ENCODE measurements at places on chromosomes 6 and 20.
A peak's percentile ranks its signal among the peaks of the same experiment; 100 is the strongest.

- no peak for DNase-seq
Observed at GRCh38 chr20:57691699-57692098, 18.1 kb downstream of the PMEPA1 start.

DNA sequence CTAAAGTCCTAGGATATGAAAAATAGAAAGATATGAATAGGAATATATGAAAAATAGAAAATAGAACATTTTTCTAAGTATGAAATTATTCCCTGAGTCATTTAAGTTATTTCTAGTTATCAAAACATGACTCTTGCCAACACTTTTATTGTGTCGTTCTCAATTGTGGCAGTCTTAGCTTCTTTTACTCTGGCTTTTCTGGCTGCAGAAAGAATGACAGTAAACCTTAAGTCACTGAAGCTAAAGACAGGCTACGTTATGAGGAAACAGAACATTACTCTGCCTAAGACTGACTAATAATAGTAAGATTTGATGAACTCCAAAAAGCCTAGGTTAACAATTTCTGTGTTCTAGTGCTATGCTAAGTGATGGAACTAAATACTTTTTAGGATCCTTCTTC is 74.6 kb downstream of the AIG1 start:
- no peak for DNase-seq

DNA sequence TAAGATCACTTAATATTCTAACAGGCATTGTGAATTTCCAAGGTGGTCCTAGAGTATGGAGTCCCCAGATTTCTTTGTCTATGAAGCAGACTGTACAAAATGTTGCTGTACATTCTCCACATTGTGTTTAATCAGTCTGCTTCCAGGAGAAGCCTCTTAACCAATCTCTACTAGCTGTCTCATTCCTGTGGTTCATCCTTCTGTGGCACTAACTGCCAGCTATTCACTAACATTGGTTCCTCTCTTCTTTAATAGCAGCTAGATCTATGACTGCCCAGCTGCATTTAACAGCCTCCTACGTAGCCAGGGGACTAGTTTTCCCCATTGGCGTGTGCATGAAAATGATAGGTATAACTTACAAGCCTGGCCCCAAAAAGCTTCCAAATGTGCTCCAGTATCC is 395.4 kb downstream of the SAMD5 start:
- no peak for DNase-seq

GRCh38 chr6:87396595-87397392 is 11.0 kb upstream of the CFAP206 start:
- no peak for DNase-seq

DNA sequence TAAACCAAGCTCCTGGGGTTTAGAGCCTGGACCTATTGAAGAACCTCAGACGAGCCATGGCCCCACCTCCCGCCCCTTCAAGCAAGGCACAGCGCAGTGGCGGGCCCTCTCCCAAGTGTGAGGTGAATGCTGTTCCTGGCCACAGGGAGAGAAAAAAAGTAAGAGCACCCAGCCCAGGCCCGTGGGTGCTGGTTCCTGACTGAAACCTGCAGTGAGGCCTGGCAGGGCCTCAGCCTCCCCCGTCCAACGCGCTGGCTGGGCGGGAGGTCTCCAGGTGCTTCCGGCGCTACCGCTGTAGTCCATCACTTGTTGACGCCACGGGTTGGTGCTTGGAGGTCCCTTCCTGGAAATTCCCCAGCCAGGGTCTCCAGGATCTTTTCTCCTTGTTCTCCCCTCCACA is 5.5 kb upstream of the FAM83C start:
- DNase-seq: no peak

- no peak for DNase-seq
Observed at GRCh38 chr20:24158281-24158680, 169.7 kb upstream of the GGTLC1 start.

DNA sequence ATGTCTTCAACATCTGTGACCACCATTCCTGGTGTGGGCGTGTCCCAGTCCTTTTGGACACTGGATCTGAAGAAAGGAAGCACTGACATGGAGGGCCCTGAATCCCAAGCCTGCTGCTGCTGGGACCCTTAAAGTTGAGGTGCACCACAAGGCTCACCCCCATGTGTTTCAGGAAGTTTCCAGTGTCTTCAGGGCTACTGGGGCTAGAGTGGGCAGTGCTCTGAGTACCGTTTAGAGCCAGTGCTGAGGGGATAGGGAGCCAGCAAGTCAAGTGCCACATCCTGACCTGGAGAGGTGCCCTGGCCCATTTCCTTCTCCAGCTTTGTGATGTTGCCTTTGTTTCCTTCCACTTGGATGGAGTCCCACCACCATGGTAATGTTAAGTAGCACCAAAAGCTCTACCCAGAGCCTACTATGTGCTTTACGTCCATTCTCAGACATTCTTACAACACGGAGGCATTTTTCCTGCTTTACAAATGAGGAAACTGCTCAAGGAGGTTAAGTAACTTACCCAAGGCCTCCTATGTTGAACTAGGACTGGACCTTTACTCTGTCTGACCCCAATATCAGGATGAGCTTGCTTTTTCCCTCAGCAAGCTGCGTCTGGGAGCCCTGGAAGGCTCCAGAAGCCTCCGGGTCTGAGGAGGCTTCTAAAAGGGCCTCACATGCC is 552 bp upstream of the DEF6 start:
- DNase-seq: no peak

DNA sequence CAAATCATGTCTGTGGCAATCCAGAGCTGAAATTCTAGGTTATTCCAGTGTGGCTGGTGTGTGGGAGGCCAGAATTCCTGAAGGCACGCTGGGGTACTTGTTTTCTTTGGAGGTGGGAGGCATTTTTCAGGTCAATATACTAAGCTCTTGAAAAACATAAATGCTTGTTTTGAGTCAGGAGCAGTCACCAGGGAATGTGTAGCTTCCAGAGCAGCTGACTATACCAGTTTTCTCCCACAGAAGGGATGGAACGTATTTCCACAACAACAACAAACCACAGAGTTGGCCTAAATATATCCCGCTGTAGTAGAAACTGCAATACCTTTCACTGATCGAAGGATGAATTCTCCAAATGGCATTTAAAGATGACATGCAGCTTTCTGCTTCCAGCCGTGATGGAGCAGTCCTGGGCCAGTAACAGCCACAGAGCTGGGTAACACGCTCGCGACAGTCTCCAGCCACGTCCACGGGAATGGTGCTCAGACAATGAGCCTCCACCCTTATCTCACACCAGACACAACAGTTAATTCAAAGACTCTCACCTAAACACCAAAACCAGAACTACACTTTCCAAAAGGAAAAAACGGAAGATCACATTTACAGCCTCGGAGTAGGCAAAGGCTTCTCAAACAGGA is 23.2 kb downstream of the CHRNA4 start:
- DNase-seq: peak; percentile 2

DNA sequence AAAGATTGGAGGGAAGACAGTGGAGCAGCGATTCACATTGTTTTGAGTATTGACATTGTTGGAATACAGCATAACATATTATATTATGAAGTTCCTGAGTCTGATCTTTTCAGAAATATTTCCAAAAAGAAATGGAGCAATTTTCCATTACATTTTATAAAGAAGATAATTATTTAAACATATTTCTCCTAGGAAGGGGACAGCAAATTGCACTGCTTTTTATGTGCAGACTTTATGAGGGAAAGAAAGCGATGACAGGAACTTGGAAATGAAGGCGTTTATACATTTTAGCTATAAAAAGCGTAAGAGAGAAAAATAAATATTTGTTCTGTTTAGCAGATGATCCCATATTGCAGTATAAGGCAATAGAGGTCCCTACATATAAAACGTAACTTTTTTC is 117.0 kb upstream of the EDN1 start:
- DNase-seq: no peak

DNA sequence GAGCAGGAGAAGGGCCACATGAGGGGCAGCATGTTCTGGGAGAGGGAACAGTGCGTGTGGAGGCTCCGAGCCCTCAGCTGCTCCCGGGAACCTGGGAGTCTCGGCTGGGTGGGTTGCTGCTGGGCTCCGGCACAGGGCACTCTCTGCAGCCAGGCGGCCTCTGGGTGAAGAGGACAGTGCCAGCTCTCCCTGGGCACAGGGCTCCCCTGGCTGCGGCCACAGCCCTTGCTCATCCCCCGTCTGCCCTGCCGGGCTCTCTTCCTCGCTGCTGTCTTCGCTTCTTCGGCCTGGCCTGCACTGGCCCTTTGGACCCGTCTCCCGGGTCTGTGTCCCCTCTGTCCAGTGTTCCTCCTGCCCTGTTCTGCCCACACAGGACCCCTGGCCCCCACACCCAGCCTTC is 48.2 kb downstream of the CDH4 start:
- no peak for DNase-seq

GRCh38 chr6:108594151-108594550 is 33.4 kb downstream of the FOXO3 start:
- DNase-seq: no peak

DNA sequence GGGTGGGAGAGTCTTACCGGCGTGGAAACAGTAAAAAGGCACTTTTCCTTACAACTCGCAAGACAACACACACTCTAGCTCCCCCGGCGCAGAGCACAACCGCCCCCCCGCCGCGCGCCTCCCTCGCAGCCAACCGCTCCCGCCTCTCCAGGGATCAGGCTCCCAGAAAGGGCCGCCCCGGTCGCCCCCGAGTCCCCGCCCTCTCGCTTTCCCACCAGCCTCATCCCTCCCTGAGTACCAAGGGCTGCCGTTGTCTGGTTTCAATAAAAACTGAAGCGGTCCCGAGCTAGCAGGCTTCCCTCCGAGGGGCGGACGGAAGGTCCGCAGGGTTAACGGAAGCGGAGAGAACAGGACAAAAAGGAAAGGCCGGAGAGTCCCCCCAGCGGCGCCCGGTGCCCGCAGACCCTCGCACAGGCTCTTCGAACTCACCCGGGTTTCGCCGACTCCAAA is 804 bp downstream of the ELOVL5 start:
- no peak for DNase-seq

DNA sequence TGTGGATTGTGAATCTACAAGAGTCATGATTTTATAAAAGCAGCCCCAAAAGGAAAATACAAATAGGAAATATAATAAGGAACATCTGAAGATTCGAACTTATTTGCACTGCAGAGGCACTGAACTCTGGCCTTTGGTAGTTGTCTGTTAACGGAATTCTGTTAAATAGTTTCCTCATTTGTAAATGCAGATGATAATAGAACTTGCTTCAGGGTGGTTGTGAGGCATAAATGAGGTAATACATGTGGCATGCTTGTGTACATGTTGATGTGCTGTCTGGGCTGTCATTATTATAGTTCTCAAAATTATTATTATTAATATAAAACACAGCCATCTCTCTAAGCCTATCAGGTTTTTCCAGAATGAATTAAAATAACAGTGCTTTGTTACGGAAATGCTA is 302.0 kb downstream of the NRN1 start:
- no peak for DNase-seq

DNA sequence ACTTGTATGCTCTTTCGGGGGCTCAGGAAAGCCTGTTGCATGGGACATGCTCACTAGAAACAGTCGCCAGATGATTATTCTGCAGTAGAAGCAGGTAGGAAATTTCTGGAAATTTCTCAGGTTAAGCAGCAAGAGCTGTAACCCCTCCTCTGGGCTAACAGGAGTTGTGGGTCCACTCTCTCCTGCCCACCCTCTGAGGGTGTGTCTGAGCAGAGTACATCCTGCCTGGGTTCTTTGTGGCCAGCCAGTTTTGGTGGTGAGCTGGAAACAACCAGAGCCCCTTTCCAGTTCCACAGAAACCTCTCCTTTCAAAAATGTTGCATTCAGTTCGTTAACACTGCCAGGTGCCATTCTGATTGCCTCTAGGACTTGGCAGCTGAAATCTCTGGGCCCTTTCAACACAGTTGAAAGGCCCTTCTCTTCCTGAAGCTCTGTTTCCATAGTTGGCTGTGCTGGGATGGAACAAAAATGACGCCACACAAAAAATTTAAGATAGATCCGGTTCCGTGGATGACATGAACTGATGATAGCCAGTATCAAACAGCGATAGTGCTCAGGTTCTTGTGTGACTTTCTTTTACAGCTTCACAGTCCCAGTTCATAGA is 38.5 kb downstream of the PLCG1 start:
- DNase-seq: no peak

- DNase-seq: no peak
Observed at GRCh38 chr6:170236131-170236836, 54.6 kb downstream of the DLL1 start.

GRCh38 chr6:167398214-167399050 is 73.5 kb downstream of the TTLL2 start:
- no peak for DNase-seq

- no peak for DNase-seq
Observed at GRCh38 chr20:37309936-37310590, 20.6 kb downstream of the MANBAL start.

- no peak for DNase-seq
Observed at GRCh38 chr6:119856136-119856535, 506.6 kb upstream of the MAN1A1 start.

DNA sequence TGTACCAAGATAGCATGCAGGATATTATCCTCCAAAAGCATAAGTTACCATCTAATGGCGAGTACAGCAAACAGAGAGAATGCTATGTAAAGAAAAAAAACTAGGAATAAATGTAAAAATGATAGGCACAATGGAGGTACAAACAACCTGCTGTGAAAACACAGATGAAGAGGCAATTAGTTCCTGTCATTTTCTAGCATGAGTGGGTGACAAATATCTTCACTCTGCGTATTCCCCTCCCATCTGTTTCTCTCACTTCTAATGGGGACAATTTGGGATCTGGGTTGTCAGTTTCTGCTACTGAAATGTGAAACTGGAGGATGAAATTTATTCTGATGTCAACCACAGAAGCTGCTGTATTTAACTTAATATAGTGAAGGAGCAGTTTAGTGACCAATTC is 11.7 kb upstream of the PTPRK start:
- DNase-seq: no peak

DNA sequence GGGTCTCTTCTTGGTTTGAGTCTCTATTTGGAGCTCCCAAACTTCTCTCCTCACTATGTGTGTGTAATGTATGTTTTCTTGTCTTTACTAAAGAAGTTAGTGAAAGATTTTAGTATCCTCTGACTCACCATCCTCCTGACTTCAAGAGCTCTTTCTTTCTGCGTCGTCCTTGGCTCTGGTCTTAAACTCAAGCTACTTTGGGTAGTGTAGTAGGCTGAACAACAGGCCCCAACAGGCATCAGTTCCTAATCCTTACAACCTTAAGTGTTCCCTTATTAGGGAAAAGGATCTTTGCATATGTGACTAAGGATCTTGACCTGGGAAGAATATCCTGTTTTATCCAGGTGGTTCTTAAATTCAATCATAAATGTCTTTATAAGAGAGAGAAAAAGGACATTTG is 810.2 kb downstream of the MAFB start:
- no peak for DNase-seq

DNA sequence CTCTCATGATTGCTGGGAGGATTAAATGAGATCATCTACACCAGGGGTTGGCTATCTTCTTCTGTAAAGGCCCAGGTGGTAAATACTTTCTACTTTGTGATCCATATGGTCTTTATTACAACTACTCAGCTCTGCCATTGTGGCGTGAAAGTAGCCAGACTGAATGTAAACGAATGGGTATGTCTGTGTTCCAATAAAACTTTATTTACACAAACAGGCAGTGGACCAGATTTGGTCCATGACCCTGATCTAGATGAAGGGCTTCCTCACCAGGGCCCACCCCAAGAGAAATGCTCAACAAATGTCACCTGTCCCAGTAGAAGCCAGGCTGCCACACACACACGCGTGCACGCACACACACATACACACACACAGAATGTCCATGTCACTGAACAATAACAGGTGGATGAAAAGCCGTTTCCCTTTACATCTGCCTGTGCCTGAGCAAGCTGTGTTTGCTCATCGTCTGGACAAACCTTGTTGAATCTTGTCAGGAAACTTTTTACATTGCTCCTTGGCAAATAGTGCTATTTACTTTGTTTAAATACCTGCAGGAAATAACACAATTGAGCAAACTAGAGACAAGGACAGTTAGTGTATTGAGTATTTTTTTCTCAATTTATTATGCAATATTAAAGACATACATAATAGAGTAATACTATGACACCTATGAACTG is 114.3 kb downstream of the EYA2 start:
- no peak for DNase-seq
